NCI-H510A treated with DMSO at 0.1 percent for 48 hours (cell line): ENCODE measurements at places on chromosomes 5 and 9.

GRCh38 chr9:110124439-110124838 lies 83.5 kb downstream of the C9orf152 start:
- no peak for DNase-seq

GRCh38 chr9:125134976-125135375 lies 8.4 kb downstream of the SCAI start:
- no peak for DNase-seq

GRCh38 chr9:129586685-129587084 lies 34.2 kb downstream of the C9orf50 start:
- no peak for DNase-seq

DNA sequence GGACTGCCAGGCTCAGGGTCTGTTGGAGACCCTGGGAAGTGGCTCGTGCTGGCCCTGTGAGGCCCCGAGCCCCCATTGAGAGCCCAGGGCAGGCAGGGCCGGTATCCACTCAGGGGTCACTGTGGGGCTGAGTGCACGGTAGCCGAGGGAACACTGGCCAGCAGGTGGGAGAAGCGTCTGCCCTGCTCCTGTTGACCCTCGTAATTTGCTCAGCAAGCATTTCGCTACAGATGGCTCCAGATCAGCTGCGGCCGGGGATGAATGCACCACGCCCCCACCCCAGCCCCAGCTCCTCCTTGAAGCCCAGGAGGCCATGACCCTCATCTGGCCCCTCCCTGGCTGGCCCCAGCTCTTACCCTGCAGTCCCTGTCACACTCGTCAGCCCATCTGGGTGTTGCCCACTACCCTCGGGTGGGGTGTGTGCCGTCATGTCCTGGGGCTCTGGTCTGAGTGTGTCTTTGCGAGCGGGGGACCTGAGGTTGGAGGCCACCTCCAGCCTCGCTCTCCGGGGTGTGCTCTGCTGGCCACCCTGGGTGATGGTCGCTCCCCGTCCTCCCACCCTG lies 6.1 kb upstream of the NRARP start:
- DNase-seq, result no peak

DNA sequence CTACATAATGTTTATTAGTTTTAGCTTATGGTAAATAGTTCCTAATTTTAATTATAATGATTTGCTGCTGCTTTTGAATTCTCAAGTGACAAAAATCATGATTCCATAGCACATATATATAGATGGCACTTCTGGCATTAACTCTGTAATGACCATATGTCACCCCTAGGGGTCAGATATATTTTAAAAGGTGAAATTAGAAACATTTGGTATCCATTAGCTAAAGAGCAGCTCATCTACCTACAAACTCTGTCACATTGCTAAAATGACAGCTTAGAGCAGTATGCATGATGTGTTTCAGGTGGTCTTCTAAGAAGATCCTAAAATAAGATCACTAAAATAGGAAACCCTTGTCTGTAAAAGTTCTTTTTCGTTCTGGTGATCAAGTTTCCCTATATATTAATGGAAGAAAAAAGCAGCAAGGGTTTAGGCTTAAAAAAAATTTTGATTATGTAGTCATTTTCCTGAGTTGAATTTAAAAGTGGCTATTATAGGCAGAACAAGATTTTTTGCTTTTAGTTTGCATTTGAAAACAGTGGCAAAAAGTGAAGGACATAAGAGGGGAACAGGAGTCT lies 157.7 kb upstream of the POU5F2 start:
- no peak for DNase-seq

DNA sequence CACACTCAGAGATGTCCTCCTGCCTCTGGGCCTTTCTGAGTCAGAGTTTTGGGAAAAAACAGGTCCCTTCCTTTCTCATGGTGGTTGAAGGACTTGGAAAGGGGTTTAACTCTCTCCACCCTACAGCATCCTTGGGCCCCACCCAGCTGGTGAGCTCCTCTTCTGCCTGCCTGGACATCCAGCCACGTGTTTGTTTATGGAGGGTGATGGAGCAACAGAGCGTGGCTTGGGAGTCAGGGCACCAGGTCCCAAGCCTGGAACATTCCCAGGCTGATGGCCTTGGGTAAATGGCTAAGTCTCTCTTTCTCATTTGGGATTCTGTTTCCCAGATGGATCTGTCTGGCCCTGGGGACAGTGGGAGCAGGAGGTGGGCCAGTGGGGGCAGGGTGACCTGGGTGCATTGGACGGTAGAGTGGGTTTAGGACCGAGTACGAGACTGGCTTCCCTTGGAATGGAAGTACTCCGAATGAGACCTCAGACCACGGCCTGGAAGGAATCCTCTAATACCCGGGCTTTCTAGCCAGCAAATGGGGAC lies 141.1 kb upstream of the IRX2 start:
- no peak for DNase-seq

- no peak for DNase-seq
Measured at GRCh38 chr5:27494887-27495286, 456.5 kb upstream of the CDH9 start.

DNA sequence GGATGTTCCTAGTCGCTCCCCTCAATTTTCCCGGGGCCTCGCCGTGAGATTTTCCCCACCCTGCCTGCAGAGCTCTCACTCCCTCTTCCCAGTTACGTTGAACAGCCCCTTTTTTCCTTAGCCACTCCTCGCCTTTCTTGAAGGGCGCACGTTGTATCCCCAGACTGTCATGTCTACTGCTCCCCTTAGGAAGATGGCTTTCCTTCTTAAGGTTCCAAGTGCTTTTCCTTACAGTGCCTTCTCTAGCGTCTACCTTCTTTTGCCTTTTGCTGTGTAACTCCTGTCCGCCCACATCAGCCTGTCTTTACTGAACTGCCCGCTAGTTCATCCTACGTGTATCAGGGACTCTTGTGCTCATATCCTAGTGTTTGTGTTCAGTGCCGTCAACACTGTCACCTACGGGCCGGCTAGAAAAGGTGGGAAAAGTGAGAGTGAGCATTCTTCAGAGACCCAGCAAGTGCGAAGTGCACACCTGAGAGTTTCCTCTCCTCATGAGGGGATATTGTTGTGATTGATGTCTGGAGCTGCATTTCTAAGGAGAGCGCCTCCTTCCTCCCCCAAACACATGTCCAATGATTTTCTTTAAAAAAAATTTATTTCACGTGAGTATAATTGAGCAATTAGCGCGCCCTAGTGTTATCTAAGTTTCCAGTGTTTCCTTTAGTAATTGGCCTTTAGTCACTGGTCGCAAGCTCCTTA lies 764 bp downstream of the CAMLG start:
- peak; percentile 34 for DNase-seq

- no peak for DNase-seq
Measured at GRCh38 chr5:154331924-154332323, 113.9 kb upstream of the SAP30L start.

DNA sequence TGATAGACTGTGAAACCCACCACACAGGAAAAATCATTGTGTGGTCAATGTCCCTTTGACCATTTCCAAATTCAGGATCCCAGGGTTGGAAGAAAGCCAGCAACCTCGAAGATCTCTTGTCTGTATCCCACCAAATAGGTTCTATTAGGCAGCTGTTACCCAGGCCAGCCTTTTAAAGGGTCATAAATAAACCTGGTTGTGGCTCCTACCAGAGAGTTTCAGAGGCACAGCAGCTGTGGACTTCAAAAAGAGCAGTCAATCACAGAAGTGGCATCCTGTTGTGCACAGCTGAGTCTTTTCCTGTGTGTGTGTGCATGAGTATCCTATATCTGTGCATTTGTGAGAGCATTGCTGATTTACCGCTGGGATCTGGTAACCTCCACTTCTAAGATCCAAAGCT lies 23.7 kb upstream of the OR2S2 start:
- DNase-seq, result no peak

DNA sequence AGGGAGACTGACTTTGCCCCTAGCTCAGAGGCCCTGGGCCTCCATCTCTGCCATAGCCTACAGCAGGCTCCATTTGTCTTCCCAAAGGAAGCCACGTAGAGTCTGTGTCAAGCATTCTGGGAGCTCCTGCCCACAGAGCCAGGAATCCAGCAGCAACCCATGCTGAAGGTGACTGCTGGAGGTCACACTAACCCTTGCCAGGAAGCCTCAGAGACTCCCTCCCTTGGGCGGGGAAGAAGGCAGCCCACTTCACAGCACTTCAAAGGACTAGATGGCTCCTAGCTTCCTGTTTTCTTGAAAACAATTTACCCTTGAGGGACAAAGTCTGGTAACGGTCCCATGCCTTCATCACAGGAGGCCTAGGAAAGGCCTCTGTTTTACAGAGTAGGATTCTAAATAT lies 1.7 kb downstream of the CKMT2 start:
- no peak for DNase-seq

DNA sequence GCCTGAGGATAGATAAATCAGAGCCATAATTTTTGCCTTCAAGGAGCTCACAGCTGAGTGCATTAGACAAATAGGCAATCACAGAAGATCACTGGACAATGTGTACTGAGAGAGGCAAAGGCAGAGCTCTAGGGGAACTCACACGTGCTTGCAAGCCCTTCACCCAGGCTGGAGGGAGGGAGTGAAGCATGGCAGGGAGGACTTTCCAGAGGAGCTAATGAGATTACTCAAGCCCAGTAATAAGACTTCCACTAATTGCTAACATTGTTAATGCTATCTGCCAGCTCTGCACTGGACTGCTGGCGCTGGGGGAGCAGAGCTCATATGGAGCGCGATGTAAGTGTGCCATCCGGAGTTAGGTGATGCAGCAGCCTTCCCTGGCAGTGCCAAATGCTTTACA lies 408.4 kb downstream of the NTRK2 start:
- DNase-seq, result no peak
